ENCODE measurements at places on chromosomes 6 and 20.
A peak's percentile ranks its signal among the peaks of the same experiment; 100 is the strongest.

GRCh38 chr6:125571207-125571755, 178.2 kb upstream of the HEY2 start:
- no peak for DNase-seq

- DNase-seq = no peak
These were observed 474.6 kb upstream of the MMS22L start for GRCh38 chr6:97757575-97757974.

DNA sequence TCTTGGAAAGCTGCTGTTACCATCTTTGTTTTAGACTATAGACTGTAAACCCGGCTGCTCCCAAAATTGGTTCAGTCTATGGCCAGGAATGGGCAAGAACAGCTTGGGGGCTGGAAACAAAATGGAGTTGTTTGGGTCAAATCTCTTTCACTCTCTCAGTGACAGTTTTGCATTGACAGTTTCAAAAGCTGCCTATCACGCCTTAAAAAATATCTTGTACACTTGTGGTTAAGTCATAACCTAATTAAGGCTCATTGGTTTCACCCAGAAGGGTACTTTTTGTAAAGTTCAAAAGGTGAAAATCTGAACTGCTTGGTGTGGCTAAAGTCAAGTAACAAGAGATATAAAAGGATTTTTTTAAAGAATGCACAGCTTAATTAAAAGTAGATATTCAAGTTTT, 76.1 kb upstream of the PRL start:
- no peak for DNase-seq

GRCh38 chr6:33882154-33882553, 78.4 kb upstream of the MLN start:
- no peak for DNase-seq

- no peak for DNase-seq
These were observed 62.7 kb downstream of the FYN start for GRCh38 chr6:111810294-111811131.

- no peak for DNase-seq
These were observed 29.9 kb upstream of the ANKEF1 start for GRCh38 chr20:10004900-10005299.

DNA sequence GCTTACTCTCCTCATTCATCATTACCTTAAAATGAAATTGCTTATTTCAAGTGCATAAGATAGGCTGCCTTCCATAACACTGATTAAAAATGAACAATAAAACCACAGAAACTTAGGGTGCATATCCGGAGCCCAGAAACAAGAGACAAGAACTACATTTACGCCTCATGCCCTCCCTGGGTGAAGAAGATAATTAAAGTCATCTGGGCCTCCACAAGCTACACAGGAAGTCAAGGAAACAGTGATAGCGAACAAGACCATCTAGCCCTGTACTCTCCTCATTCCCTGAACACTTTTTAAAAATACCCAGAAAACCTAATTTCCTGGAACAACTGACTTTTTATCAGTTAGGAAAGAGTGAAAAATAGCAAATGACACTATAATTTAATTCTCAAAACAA, 6.3 kb downstream of the SOD2 start:
- DNase-seq = no peak

- no peak for DNase-seq
These were observed 57.9 kb upstream of the EMILIN3 start for GRCh38 chr20:41424546-41424945.

GRCh38 chr6:37141281-37142049, 28.5 kb upstream of the PIM1 start:
- DNase-seq = no peak

DNA sequence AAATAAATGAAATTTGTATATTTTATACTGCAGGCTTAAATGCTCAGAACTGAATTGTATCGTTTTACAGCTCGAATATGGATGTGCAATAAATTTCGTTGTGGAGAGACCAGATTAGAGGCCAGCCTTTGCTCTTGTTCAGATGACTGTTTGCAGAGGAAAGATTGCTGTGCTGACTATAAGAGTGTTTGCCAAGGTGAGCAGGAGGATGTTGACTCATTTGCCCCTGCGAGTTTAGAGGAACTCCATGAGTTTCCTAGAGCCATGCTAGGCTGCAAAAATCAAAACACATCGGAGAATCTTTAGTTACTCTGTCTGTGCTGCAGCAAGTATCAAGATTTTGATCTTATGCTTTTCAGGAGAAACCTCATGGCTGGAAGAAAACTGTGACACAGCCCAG, 15.4 kb downstream of the ENPP3 start:
- DNase-seq = no peak

DNA sequence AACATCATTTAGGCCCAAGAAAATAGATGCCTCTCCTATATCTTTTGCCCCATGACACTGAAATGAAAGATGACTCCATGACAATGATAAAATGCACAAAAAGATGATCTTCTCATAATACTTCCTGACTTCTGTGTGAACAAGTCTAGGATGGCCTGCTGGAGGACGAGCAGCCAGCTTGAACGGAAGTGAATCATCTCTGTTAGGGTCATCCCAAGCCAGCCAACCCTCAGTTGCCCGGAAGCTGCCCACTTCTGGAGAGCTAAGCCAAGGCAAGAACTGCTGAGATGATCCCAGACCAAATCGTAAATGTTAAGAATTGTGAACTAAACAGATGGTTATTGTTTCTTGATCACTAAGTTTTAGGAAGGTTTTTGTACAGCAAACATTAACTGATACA, 249.7 kb upstream of the HS3ST5 start:
- no peak for DNase-seq

- DNase-seq = no peak
These were observed 95.6 kb downstream of the HDGFL1 start for GRCh38 chr6:22664968-22665367.

DNA sequence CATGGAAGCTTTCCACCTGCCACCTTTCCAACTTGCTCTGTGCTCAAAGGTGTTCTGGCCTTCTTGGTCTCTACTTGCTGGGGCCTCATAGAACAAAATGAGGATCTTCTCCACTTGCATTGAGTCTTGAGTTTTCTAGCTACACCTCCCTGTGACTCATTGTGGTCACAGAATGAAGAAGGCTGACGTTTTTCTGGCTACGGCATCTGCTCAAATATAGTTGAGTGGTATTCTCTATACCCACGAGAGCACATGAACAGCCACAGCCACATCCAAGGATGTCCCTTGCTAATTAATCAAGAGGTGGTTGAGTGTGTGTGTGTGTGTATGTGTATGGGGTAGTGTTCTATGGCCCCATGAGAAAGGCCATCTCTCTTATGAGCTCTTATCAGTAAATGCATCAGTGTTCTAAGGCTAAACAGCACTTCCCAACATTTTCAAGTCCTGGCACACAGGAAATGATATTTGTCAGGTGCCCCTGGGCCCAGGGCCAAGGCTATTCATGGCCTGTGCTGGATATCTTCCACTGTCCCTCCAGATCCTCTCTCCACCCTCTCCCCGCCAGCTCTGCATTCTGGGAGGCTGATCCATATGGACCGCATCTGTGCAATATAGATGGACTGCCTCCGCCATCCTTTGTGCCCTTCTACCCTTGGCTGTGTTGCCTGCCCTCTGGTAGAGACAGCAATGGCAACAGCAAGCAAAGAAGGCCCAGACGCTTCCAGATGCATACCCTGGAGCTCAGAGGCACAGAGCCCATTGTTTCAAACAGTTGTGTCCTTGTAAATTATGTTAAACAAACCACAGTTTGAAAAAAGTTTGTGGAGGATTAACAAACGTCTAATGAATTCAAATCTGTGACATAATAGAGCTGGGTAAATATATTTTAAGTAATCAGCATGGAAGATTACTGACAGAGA, 150.2 kb downstream of the LRFN2 start:
- DNase-seq = no peak

DNA sequence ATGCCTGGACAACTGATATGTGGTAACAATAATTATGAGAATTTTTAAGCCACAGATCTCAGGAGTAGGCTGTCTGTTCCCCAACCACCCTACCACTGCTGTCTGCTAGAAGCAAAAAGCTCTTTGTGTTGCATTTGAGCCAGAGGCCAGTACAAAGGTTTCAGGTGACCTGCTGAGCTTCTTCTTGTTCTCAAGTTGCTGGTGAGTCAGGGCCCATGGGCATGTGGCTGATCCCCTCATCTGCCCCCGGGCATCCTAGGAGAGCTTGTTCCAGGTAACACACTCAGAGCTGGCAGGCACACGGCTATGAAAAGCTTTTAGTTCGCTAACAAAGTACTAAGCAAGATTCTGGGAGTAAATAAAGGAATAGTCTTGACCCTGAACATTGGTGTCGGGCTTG, 285.3 kb downstream of the CDC5L start:
- no peak for DNase-seq

- DNase-seq = no peak
These were observed 31.5 kb upstream of the FKBP1A start for GRCh38 chr20:1424336-1424735.

DNA sequence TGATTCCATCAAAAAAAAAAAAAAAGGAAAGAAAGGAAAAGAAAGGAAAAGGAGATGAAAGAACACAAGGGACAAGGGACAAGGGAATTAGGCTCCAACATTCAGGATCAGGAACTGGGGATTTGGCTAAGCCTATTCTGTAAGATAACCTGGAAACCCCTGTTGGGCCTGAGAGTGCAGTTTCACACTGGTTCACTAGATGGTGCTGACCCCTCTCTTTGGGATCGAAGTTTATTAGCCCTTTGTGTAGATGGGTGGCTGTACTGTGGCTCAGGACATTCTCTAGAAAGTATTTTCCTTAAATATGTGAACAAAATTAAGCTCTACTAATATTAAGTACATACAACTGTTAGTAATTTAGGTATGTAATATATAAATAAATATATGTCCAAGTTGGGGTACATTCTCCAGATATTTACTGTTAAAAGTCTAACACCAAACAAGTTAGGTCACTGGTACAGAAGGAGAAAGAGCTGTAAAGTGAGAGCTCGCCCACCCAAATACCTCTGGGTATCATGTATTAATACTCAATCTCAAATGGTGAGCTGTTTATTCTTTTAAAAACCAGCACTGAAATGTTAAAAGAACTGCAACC, 6.3 kb downstream of the OR2A4 start:
- DNase-seq = no peak

DNA sequence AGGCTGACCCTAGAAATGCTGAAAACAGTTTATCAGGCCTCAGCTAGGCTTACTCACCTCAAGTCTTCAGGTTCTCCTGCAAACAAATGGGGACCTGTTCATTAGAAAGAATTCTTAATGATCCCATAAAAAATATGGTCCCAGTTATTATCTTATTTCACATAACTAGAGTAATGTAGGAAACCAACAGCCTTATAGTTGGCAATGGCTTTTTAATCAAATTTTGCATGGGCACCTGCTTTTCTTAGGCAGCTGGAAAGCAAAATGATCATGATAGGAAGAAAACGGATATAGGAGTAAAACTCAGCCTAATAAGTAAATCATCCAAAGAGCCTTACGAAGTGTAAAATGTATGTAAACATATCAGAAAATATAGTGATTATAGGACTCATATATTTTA, 1.3 kb downstream of the NRSN1 start:
- DNase-seq = no peak

- DNase-seq = no peak
These were observed 26.6 kb downstream of the RIN2 start for GRCh38 chr20:19784511-19785172.

DNA sequence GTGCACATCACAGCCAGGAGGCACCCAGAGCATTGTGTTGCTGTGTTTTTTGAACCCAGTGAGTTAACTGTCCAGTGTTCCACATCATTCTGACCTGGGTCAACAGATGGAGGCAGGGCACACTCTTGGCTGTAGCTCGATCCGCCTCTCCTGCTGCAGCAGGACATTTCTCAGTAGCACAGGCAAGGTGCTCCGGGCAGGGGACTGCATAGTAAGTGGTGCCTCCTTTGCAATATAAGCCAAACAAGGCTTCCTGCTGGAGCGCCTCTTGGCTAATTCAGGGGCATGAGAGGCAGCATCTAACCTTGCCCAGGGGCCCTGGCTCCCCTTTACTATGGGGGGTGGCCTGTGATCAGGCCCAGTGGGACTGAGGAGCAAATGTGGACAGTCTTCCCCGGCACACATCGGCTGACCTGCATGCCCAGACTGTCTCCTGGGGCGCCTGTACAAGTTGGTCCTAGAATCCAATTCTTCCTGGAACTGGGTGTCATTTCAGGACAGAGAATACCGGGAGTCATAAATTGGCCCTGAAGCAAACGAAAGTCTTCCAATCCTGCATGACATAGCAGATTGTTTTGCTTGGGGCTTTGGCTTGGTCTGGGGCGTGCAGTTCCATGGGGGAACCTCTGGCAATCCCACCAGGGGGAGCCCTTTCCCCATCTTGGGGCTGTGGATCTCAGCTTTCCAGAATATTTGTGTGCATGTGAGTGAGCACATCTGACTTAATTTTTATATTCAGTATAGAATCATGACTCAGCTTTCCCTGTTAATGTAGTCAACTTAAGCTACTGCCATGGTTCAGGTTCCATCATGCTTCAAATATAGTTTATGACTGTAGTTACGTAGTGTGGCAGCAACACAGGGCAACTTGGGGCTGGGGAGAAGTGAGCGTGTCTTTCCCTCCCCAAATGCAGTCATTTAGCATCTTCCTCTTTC, 56.0 kb upstream of the DDR1 start:
- DNase-seq = peak; percentile 64

DNA sequence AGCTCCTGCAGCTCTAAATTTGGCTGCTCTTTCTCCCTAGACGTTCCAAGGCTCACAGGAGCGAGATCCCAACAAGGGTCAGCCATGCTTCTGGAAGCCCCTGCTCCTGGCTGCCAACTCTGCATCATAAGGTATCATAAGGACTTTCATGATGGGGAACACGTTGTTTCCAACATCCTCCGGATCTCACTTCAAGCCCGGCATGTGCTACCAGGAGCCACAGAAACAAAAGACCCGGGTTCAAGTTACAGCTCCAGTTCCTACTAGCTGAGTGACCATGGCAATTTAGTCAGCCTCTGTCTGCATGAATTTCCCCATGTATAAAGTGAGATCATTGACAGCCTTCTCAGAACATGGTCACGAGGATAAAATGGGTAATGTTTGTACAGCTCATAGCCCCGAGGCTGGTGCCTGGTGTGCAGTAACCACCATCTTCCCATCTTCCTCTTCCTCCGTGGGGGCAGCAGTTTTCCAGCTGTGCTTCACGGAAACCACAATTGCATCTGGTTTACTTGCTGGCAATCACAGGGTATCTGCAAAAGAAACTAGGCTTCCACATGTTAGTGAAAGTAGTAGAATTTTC, 209.0 kb upstream of the ECI2 start:
- no peak for DNase-seq
